Activated naive CD4-positive, alpha-beta T cell treated with anti-CD3 and anti-CD28 coated beads, Interleukin-2, amount 10 ng/mL, durations not matched to agents 7 days and 5 days (primary cell): ENCODE measurements at places on chromosomes 3 and 15.

- DNase-seq: no peak
These were observed 14.8 kb downstream of the NR2E3 start for GRCh38 chr15:71825021-71825730.

DNA sequence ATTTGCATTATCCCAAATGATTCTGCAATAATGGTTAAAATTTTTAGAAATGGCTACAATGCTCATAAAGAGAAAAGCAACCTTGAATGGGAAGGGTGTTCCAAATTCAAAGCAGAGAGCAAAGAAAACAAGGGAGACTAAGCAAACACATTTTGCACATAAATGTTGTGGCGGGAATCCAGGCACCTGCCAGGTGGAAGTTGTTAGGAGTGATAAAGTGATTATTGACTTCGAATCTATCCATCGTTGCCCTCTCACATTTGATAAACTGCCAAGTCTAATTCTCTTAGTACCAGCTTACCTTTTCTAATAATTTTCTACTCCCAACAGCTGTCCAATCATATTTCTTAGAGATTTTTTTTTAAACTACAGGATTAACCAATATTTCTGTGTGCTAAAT is 244.5 kb downstream of the CACNA2D3 start:
- no peak for DNase-seq

DNA sequence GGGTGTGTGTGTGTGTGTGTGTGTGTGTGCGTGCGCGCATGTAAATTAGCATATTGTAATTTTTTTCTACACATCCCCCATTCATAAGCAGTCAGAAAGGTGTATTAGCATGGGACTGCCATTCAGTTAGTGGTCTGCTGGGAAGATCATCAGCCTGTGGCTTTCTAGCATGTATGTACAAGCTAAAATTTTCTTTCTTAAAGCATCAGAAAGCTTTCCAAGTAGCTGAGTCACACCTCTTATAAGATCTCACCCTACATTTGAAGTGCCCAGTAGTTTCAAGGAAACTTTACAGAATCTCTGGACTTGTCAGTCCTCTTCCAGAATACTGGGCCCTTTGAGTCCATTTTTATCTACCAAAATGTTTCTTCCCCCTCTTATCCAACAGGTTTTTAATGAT is 411.4 kb upstream of the TPRG1 start:
- DNase-seq: no peak

DNA sequence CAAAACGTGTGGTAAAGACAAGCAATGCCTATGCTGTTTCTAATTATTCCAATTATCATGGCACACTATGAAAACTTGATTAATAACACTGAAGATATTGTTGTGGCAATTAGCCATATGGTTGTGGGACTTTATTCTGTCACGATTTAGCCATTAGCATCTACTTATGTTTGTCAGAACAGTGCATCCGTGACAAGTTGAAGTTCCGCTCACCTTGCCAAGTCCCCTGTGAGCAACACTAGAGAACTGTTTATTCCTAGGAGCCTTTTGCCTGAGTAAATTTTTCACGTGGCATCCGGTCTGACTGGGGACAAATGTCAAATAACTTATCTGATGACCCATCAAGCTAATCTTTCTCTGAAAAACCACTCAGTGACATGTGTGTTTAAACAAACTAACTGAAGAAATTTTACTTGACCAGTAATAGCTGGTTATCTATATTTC is 403.3 kb downstream of the TBC1D5 start:
- no peak for DNase-seq

DNA sequence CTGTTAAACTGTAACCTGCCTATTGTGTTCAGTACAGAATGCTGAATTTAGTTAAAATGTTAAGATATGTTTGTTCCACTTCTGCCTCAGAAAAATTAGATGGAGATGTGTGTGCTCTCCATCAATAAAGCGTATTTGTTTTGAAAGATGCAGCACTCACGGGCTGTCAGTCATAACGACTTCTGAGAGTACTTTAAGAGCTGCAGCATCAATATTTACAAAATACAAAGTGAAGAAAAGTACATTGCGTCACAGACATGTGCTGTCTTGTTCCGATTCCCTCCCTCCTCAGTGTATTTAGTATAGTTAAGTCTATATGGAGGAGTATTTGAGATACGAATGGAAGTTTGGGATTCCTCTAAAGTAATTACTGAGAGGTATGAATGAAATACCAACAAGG is 166.6 kb downstream of the BBX start:
- DNase-seq: no peak

DNA sequence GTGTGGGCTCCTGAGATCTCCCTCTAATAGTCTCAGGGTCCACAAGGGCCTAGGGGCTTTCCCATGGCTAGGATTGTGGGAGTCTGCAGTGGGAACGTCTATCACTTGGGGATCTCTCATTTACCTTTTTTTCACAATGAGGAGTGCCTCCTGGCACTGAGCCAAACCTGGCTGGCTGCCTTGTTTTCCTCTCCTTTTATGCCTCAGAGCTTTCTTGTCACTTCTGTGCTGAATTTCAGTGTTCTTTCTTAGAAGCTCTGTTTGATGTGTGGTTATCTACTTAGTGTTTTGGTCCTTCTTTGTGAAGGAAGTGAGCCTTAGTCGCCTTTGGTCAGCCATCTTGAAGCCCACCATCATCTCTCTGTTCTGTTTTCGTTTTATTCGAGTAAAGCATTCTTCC is 33.9 kb downstream of the DOCK3 start:
- DNase-seq: peak; percentile 30

GRCh38 chr15:42349186-42349585 is 10.1 kb upstream of the CAPN3 start:
- DNase-seq: no peak

- no peak for DNase-seq
These were observed 218.5 kb downstream of the BBX start for GRCh38 chr3:107740992-107741896.

DNA sequence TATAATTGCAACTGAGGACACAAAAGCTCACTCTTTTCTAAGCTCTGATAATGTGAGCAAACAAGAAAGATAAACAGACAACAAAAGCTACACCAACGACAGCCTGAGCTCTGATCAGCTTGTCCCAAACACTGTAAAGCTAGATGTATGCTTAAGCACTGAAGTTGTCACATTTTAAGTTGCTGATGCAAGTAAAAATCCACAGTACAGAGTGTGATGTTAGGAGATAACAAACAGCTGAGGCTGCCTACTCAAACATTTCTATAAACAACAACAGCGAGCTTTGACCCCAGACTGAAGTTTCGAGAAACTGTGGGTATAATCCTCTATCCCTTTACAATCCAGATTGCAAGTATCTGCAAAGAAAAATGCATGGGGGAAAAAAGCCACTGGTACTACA is 10.7 kb downstream of the MTHFS start:
- DNase-seq: no peak

- no peak for DNase-seq
These were observed 73.2 kb downstream of the CHDH start for GRCh38 chr3:53773021-53773436.

DNA sequence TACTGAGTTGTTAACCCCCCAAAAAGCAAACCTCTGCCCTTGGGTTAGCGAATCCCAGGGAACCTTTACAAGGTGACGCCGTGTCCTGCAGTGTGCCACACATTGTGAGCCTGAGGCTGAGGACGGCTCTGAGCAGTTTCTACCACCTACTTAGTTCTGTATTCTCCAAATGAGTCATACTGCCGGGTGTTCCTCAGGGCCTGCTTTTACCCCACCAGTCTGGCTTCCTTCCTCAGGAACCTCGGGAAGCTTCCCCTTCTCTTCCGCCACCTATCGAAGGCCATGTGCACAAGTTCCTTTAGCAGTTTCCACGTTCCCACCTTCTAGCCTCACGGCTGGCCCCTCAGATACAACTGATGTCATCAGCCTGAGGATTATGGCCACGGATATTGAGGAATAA is 384.0 kb upstream of the TPM1 start:
- no peak for DNase-seq

GRCh38 chr15:81043935-81044575 is 43.3 kb downstream of the TLNRD1 start:
- no peak for DNase-seq
